ENCODE measurements at places on chromosomes 13 and 19.

- ATAC-seq = no peak
Observed at GRCh38 chr13:34360702-34361101, 542.8 kb downstream of the RFC3 start.

DNA sequence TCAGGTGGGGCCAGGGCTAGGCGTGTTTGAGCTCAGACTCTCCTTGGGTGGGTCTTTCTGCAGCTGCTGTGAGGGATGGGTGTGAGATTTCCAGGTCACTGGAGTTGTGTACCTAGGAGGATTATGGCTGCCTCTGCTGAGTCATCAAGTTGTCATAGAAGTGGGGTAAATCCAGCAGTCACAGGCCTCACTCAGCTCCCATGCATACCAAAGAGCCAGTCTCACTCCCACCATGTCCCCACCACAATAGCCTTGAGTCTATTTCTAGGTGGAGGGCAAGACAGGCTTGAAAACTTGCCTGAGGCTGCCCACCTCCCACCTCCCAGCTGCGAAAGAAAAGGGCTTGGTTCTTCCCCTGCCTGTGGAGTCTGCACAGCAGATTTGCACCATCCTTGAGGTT is 194.0 kb upstream of the PCDH17 start:
- ATAC-seq = no peak

GRCh38 chr19:14361824-14362223 is 19.4 kb upstream of the ADGRE5 start:
- no peak for ATAC-seq

GRCh38 chr13:99442273-99442895 is 58.9 kb upstream of the TM9SF2 start:
- peak; percentile 78 for ATAC-seq

GRCh38 chr13:106996867-106997618 is 429.1 kb upstream of the ARGLU1 start:
- ATAC-seq = no peak

DNA sequence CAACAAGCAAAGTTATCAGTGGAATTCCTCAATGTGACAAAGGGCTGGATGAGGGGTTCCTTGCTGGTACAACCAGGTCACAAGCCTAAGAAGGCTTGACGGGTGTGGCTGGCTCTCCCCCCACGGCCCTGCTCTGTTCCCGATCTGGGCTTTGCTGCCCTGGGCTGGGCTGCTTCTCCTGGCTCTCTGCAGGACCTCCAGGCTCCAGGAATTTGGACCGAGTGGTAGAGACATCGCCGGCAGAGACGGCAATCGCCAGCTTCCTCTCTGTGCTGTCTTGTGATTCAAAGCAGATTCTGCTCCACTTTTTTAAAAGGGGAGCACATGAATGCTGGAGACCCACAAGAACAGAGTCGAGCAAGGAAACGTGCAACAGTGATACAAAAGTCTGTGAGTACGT is at the start of gene SERPINE3:
TSS of gene SERPINE3 (plus strand) at position 338 of the 400 bp plus-strand sequence. CDS start 1,401 bp downstream, outside the sequence.
- ATAC-seq = no peak

DNA sequence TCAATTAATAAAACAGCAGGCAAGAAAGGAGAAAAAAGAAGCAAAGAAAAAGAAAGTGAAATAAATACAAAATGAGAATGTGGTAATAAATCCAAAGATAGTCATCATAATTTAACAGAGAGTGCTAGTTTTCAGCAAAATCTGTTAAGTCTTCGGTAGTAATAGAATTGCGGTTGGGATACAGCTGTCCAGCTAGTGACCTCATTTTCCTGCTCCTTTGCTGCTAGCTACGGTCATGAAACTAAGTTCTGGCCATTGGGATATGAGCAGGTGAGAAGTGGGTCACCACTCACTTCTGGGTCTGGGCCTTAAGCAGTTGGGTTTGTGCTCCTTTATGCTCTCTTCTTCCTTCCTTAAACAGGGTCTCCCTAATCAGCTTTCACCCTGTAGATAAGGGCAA is 11.7 kb upstream of the DGKH start:
- ATAC-seq = no peak

- peak; percentile 69 for ATAC-seq
Observed at GRCh38 chr19:40921005-40921897, 39.2 kb upstream of the CYP2A7 start.

DNA sequence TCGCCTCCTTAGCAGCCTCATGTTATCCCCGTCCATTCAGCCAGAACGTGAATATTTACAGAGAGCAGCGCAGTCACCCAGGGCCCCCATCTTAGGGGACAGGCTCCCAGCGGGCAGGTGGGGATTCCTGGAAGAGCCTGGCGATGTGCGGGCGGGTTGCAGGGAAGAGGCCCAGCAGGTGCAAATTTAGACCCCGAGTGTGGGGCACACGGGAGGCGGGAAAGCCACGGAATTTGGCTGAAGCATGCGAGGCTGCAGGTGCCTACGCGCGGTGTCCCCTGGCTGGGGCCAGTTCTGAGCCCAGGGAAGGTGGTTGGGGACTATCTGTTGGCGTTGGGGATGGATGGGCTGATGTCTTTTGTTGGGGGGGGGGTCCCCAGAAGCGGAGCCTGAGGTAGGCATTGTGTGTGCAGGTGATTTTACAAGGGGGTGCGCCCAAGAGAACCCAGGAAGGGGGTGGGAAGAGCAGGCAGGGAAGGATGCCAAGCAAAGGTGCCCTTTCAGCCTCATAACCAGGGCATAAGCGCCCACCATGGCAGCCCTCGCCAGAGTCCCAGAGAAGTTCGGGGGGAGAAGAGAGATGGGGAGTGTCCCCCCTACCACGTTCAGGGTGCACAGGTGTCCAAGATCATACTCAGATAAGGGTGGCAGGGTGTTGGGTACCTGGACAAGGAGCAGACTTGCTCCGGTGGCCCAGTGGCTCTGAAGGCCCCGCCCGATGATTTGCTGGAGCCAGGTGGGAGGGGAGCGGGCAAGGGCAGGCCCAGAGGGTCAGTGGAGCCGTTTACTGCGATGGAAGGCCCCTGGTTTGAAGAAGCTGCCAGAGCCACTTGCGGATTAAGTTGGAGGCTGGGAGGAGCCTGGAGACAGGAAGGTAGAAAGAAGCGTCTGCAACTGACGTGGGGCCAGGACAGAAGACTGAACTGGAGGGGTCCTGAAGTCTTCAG is 1.2 kb downstream of the TPGS1 start:
- ATAC-seq = no peak

GRCh38 chr19:38475176-38475575 is 41.7 kb downstream of the RYR1 start:
- ATAC-seq = no peak

DNA sequence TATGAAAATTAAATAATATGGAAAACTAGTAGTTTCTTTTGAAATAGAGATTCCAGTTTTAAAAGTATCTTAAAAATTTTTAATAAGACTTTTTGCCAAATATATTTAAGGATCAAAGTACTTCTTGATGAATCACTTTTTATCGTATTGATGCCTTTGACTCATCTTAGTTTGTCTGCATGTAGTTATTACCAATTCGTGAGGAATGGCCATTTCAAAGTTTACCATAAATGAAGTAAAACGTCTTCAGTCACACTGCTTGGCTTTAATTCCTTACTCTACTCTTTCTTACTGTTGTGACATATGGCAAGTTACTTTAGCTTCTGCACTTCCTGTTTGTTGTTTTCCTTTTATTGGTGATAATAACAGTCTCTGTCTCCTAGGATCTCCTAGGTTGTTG is 38.3 kb downstream of the NDFIP2 start:
- ATAC-seq = no peak

DNA sequence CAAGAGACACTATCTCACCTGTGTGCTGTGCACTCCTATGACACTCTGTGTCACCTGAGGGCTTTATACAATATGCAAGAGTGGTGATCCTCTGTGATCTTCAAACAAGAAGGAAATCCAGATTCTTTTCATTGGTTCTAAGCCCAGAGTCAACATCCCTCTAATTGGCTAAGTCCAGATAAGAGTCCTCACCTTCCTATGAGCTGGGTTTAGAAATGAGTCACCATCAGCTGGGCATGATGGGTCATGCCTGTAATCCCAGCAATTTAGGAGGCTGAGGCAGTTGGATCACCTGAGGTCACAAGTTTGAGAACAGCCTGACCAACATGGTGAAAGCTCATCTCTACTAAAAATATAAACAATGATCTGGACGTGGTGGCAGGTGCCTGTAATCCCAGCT is 144.4 kb downstream of the ZNF675 start:
- ATAC-seq = no peak

DNA sequence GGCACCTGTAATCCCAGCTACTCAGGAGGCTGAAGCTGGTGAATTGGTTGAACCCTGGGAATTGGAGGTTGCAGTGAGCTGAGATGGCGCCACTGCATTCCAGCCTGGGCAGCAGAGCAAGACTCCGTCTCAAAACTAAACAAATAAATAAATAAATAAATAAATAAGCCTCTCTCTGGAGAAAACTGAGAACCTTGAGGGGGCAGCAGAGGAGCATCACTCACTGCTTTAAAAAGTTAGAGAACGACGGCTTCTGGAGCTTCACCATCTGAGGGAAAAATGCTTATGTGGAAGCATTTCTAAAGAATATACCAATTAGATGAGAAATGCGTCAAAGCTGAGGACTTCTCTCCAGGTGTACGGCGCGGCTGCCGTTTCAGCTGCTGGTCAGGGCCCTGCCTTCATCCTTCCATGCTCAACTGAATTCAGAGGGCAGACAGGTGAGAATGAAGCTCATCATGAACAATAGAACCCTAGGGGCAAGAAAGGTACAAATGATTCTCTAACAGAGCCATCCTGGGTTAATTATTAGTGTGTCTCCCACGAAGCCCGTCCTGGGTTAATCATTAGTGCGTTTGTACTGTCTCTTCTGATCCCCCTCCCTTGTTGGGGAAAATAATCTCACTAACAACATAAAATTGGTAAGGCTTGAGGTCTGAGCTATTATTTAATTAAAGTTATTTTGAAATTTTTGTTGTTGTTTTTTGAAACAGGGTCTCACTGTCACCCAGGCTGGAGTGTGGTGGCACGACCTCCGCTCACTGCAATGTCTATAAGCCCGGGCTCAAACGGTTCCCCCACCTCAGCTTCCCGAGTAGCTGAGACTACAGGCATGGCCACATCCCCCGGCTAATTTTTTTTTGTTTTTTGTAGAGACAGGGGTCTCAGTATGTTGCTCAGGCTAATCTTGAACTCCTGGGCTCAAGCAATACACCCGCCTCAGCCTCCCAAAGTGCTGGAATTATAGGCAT is 80.1 kb downstream of the IPO5 start:
- ATAC-seq = no peak

DNA sequence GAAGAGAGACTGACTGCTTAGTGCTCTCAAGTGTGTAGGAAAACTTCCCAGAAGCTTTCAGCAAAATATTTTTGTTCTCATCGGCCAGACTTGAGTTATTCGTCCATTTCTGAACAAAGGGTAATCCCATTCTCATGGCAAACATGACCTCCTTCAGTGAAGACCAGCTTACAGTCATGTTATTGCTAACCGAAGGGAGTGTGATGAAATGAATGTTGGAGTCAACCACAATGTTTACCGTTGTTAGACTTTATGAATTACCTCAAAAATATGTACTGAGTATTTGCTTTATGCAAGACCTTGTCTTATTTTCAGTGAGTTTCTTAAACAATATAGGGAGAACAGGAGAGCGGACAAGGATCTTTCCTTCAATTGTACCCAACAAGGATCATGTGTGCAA is 228.6 kb downstream of the LMO7 start:
- no peak for ATAC-seq

GRCh38 chr13:32589471-32589870 is 3.2 kb downstream of the PDS5B start:
- ATAC-seq = no peak

DNA sequence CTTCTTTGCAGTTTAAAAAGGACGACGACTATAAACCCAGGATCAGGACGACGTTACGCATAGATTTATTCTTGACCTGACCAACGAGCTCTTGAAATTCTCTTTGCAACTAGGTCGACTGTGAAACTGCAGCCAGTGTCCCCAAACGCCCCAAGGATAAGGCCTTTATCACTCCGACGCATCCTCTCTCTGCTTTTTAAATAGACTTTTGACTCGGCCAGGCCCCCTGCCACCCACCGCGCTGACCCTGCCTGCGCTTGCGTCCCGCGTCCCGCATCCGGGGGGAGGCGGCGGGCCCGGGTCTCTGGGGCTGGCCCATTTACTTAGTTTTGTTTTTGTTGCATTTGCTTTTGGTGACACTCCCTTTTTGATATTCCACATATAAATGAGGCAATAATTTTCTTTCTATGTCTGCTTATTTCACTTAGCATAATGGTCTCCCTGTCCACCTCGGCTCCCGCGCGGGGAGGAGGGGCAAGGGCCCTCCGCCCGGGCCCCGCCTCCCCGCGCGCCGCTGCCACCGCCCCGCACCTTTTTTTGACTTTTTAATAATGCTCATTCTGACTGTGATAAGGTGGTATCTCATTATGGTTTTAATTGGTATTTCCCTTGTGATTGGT is 17.4 kb downstream of the RB1 start:
- no peak for ATAC-seq

DNA sequence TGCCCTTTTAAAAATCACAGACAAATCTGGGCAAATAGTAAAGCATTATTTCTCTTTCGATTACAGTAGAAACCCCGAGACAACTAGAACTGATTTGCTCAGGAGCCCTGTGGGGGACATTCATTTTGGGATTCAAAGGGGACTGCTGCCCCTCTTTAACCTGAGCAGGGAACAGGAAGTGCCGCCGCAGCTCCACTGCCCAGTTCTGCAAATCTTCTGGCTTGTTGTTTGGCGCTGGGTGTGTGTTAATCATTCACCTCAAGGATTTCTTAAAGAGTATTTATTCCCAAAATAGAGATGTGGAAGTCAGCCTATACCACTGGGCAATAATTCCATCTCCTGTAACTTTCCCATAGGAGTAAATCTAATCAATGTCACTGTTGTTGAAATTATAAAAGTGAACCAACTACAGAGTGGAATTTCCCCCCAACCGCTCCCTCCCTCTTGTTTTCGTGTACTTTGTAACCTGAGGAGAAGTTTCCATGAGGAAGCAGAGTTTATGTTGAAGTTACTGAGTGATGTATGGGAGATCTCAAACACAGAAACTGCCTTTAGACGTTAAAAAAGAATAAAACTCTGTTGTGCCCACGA is 515.8 kb downstream of the KLF12 start:
- no peak for ATAC-seq

GRCh38 chr19:41528106-41528505 is 47.9 kb upstream of the CEACAM21 start:
- ATAC-seq = peak; percentile 18

GRCh38 chr13:46535825-46536224 is 17.1 kb upstream of the LRCH1 start:
- no peak for ATAC-seq

- ATAC-seq = no peak
Observed at GRCh38 chr13:75651013-75651412, 14.9 kb downstream of the LMO7 start.

GRCh38 chr13:104837756-104838155 is 1697.7 kb downstream of the EFNB2 start:
- no peak for ATAC-seq

- ATAC-seq = no peak
Observed at GRCh38 chr13:91308299-91308698, 39.2 kb upstream of the MIR17HG start.

GRCh38 chr19:37933937-37934358 is 26.9 kb downstream of the SIPA1L3 start:
- ATAC-seq = no peak

All from esophagus mucosa (tissue), 1 donor.